ENCODE measurements at places on chromosomes 11 and 22.

DNA sequence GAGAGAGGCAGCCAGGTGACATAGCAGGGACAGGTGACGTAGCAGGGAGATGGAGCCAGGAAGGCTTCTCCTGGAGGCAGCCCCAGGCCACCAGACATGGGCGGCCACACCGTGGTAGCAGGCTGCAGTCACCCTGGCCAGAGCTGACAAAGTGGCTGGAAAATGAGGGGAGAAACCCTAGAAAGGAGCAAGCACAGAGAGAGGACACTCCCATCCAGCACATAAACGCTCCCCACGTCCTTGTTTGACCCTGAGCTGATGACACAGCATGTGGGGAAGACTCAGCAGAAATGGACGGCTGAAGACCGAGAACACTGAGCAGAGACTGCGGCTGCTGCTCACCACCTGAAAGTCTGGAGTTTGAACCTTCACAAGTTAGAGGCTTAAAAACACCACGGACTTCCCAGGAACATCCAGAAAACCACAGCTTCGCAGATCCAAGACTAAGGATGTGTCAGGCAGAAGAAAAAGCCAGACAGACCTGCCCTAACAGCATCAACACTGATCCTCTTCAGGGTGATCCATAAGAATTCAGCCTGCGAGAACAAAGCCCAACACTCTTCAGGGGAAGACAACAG is 28.7 kb downstream of the DRD4 start:
- no peak for DNase-seq

- no peak for DNase-seq
These were observed 181.2 kb downstream of the CSNK2A3 start for GRCh38 chr11:11171854-11172253.

GRCh38 chr11:128026596-128026995 is 560.8 kb downstream of the ETS1 start:
- DNase-seq = no peak

- no peak for DNase-seq
These were observed 2.4 kb downstream of the UCP2 start for GRCh38 chr11:73980001-73980961.

DNA sequence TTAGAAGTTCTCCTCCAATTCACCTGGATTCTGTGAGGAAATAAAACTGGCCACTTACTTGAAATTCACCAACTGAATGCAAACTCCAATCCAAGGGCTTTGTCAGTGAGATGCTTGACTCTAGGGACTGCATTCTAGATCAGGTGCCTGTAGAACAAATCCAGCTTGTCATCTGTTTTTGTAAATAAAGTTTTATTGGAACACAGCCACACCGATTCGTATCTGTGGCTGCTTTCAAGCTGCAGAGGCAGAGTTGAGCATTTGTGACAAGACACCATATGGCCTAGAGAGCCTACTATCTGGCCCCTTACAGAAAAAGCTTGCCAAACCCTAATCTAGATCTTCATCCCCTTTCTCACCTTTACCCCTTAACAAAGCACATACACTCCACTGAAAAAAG is 82.3 kb downstream of the BTBD10 start:
- DNase-seq = no peak

DNA sequence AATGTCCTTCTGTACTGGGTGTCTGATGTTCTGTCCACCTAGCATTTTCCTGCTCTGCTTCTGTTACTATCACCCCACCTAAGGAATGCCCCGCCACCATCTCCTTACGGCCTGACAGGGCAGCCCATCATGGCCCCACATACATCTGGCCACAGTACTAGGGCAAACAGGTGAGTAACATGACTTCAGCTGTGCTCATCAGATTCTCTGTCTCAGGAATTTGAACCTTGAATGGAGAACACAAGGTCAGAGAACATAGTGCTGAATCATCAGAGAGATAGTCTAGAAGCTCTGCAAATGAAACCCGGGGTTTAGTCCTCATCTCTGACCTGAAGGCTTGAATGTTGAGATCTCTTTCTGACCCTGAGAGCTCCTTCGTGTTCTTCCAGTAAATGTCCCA is 32.4 kb downstream of the ZC3H12C start:
- DNase-seq = no peak

DNA sequence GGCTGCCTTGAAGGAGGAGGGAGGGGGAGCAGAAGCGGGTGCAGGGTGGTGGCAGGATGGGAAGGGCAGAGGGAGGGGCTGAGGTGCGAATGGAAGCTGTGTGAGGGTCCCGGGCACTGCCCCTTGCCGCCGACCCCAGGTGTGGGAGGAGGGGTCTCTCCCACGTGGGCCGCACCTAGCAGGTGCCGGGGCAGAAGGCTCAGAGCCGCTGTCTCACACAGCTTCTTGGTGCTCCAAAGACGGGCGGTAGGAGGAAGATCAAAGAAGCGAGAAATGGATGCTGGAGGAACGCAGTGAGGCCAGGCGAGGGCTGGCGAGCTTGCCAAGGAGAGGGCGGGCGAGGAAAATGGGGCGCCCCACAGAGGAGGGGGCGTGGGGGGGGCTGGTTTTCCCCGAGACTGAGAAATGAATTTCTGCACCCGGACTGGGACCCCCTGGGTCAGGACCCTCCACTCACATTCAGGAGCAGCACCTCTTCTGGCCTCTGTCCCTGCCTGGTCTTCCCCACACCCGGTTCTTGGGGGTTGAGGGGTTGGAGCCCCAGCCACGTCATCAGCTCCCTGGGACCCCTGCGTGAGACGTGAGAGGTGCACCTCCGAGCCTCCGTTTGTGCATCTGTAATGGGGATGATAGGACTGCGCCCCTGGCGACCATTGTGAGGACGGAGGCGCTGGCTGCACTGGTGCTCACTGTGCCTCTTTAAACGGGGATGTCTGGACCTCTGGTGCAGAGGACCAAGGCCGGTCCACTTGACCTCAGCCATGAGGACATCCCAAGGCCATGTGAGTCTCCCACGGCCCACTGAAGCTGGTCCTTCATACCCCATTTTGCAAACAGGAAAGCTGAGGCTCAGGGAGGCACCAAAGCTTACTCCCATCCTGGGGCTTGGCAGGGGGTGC is 16.8 kb downstream of the LSP1 start:
- DNase-seq = no peak

GRCh38 chr22:43128928-43129424 is 14.2 kb downstream of the MCAT start:
- no peak for DNase-seq

- no peak for DNase-seq
These were observed 3.8 kb upstream of the SCGB1D1 start for GRCh38 chr11:62186195-62186594.

- no peak for DNase-seq
These were observed 90.8 kb downstream of the RNF169 start for GRCh38 chr11:74839446-74839845.

DNA sequence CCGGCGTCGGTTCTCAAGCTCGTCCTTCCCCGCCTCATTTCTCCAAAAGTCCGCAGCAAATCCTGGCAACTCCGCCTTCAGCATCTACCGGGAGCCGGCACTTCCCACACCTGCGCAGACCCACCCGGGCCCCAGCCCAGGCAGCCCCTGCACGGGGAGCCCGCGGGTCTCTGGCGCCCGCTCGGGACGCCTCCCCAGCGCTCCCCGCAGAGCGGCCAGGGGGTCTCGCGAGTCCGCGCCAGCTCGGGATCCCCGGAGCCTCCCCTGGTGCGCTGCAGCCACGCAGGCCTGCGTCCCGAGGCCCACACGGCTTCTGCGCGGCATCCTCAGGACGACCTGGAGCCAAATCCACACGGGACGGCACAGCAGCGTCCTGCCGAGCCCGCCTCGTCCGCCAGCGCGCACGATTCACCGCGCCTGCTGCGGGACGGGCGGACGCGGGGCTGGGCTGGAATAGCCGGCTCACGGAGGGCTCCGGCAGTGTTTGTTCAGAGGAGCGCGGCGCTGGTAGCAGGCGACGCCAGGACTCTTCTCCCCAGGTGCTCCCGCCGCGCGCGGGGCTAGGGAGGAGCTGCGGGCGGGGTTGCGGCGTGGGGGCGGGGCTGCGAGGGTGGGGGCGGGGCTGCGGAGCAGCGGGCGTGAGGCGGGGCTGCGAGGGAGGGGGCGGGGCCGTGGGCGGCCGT is 816 bp upstream of the PHRF1 start:
- no peak for DNase-seq

DNA sequence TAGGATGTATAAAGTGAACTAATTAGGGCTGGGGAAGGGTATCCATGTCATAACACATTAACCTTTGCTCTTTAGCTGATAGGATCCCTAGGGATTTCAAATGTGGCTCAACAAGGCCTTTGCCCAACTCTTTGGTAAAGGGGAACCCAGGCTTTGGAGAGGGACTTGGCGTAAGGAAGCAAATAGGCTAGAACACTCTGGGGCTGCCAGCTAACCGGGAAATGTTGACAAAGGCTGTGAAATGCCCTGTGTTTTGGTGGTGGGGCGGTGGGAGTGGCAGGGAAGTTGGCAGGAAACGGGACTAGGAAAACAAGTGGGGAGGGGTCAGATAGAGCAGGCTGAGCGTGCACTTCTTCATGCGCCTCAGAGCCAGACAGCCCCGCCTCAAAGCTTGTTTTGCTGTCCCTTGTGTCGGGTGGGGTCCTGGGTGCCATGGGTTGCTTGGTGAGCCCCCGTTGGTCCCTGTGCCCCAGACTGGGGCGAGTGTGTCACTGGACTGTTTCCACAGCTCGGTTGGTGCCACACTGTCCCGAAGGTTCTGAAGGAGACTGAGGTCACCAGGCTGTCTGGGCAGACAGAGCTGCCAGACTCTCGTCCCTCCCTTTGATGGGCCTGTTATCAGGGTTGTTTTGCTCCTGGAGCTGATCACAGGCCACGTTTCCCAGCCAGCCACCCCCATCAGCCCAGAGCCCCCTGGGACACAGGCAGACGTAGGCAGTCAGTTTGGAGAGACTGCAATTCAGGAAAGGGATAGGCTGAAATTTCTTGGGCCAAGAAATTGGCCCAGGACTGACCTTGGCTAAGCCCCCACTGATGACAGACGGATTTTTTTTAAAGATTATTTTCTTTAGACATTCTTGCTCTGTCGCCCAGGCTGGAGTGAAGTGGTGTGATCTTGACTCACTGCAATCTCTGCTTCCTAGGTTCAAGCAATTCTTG is 19.6 kb downstream of the KCTD21 start:
- no peak for DNase-seq

DNA sequence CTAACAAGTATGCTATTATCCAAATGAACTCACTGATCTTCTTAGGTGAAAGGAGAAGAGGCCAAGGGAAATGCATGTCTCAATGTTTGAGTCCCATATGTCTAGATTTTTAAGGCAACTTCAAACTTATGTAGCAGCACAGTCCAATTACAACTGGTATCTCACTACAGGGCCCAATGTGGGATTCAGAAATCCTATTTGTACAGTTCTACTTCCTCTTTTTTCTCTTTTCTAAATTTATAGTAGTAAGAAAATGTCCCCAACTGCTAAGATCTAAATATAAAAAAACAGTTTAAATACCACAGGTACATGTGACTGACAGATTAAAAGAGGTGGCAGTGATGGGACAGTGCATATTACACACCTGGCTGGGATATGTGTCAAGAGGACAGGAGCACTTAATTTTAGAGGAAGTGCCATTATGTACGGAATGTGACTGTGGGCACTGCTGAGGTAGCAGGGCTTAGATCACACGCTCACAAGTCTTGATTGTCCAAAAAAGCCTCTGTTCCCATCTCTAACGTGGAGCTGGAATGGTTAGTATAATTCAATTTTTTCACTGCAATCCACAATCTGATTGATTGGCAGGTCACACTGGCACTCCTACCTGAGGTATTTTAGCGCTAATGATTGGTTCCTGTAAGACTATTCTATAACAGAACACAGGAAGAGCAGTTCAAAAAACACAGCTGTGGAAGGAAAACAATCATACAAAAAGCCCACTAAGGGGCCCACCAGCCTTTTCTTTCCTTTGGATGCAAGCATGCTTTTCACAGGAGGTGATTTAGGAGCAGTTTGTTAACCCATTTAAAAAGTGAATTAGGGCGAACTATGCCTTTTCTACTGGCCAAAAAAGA is 34.6 kb downstream of the APOL5 start:
- no peak for DNase-seq

- DNase-seq = no peak
These were observed 8.7 kb upstream of the LAYN start for GRCh38 chr11:111531687-111532364.

- DNase-seq = no peak
These were observed 461.7 kb upstream of the TENM4 start for GRCh38 chr11:79902493-79902892.

DNA sequence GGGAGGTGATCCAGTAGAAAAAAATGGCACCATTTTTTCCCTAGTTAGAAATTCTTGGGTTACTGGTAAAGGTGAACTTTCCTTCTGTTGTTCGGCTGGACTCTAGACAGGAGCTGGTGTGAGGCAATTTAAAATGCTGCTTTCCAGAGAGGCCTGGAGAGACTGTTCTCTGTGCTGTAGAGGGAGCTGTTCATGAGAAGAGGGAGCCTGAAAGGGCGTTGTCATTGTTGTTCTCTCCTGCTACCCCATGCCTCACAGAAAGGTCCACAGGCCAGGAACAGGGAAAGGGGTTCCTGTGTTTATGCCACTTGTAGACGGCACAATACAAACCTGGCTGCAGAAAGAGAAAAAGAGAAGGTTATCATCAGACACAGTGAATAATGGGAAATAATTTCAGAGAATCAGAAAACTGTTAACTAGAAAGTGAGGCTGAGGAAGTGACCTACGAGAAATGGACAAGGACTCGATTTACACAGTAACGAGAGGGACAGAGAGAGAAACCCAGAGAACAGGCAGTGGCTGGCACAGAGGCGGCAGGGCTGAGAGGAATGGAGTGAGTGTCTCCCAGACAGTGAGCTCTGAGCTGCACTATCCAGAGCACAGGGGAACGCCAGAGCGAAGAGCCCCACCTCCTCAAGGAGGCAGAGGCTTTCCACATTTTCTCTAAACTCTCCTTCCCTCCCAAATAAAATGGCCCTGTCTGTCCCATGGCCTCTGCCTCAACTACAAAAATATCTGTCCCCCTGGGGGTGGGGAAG is 109.2 kb downstream of the RRM1 start:
- no peak for DNase-seq

DNA sequence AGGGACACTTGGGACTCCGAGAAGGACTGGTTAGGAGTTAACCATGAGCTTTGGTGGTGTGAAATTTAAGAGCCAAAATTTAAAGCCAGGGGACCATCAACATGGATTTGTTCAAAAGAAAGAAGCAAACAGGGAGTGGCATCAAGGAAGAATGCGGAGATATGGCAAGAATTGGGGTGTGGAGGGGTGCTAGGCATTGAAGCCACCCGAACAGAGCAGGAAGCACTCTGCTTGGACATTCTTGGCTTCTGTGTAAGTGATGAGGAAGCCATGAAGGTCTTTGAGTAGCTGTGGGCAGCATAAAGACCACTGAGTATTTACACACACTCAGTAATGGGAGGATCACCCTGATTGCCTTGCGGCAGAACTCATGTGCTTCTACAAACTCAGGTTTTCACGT is 27.2 kb upstream of the PAMR1 start:
- DNase-seq = no peak

- no peak for DNase-seq
These were observed 1137.0 kb downstream of the FAM181B start for GRCh38 chr11:81596704-81597103.

DNA sequence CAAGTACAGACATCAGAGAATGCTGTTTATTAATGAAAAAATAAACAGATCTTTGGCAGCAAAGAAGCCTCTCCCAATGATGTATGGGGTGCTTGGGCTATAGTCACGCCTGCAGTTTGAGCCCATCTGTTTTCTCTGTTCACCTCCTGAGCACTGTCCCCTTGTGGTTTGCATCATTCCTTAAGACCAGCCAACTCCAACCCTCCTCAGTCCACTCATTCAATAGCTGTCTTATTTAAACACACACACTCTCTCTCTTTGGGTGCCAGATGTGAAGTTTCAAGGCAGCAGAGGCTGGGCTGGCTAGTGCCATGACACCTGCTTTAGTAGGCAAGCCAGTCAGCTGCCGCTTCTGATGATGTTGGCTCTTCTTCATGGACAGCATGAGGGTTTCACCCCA is 58.1 kb downstream of the POLD3 start:
- DNase-seq = no peak

- DNase-seq = no peak
These were observed 30.3 kb upstream of the NAP1L4 start for GRCh38 chr11:3022300-3022967.

Data from nucleus accumbens (tissue), 56 donors.